ENCODE measurements at places on chromosomes 2 and 18.
A peak's percentile ranks its signal among the peaks of the same experiment; 100 is the strongest.

- no peak for DNase-seq
These were observed 37.3 kb downstream of the PAX3 start for GRCh38 chr2:222261504-222261903.

DNA sequence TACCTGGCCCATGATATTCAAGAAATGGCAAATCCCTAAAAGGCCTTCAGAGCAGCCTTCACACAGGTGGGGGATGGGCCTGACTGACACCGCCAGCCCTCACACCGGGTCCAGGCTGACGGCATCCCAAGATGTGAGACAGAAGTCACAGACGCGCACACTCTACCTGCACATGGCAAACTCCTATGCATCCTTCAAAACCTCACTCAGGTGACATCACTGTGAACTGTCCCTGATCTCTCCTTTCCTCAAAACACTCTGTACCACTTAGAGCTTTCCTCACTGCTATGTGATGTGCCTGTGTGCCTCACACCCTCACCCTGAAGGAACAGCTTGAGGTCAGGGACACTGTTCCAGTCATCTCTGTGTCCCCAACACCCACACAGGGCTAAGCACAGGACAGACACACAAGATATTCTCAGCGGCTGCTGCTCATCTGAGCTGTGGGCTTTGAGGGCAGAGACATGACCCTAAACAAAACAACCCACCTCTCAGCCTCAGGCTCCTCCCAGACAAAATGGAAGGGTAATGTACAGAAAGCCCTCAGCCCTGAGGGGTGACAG is 27.5 kb downstream of the BIN1 start:
- DNase-seq, result no peak

DNA sequence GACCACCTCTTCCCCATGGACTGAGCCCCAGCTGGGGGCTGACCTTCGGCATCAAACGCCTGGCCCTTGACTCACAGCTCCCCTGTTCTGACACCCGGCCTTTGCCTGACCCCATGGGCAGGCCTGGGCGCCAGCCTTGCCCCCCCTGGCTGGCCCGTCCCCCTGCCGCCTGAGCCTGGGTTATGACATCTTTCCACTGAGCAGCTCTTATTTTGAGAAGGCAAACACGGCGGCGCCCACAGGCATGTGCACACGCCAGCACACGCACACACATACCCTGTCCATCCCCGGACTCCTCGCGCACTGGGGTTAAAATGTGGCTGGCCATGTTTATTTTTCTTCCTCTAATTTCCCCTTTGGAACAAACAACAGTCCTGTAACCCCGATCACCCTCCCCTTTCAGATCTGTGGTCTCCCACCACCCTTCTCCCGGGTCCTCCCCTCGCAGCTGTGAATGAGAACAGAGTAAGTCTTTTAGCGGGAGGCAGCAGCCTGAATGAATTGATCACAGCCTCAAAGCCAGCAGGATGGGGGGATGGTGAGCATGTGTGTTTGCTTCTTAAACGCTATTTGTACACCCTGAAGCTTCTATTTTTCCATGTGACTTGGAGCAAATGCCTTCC is 11.8 kb upstream of the ATOH8 start:
- DNase-seq, result peak; percentile 79

- no peak for DNase-seq
These were observed 592 bp downstream of the ME2 start for GRCh38 chr18:50879302-50880118.

- DNase-seq, result peak; percentile 12
These were observed 349.0 kb upstream of the PKDCC start for GRCh38 chr2:41698678-41699422.
